Epithelial cell of alveolus of lung (primary cell): ENCODE measurements at places on chromosomes 5 and 9. TPM values are rescaled to one million over a fixed set of nuclear protein-coding genes. Genes with fewer than 3 reads are reported as not detected.

The SOWAHA gene
- total RNA-seq: 0.16 TPM in 1 of 2 replicates, not detected in the other

The CNTNAP3 gene
- 1.6 and 4.4 TPM in 2 replicates for total RNA-seq

The SPINK6 gene
- not detected in 2 replicates for total RNA-seq

The CCL27 gene
- total RNA-seq: 0.39 TPM in 1 of 2 replicates, not detected in the other

The SPINK1 gene
- total RNA-seq: 0.26 TPM in 1 of 2 replicates, not detected in the other

The AIF1L gene
- 0.08 and 0.13 TPM in 2 replicates for total RNA-seq
